Activated CD4-positive, alpha-beta T cell treated with anti-CD3 and anti-CD28 coated beads, Interleukin-2, amount 50 U/mL, for 24 hours (primary cell): ENCODE measurements at places on chromosomes 3 and 15.

DNA sequence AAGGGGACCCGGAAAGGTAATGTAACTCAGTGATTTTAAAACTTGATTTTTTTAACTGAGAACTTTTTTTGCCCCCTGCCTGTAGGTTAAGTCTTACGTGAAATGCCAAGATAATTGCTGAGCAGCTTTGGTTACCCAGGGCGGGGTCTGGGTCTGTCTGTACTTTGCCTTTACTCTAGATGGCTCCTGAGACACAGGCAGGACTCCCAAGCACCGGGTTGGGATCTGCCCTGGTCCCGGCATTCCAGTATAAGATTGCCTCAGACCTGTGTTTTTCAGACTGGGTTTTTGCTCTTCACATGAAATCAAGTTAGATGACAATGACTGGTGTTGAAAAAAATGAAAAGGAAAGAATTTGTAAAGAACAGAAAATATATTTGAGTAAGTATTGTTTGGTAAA, 40.3 kb downstream of the WDR76 start:
- no peak for DNase-seq

GRCh38 chr3:198043119-198043518, 83.1 kb downstream of the LMLN start:
- DNase-seq = no peak

- DNase-seq = no peak
Measured at GRCh38 chr3:25789209-25789595, 688 bp upstream of the OXSM start.

GRCh38 chr15:39747326-39747725, 35.3 kb downstream of the FSIP1 start:
- DNase-seq = no peak

GRCh38 chr15:90550919-90551318, 21.2 kb downstream of the CRTC3 start:
- DNase-seq = no peak

DNA sequence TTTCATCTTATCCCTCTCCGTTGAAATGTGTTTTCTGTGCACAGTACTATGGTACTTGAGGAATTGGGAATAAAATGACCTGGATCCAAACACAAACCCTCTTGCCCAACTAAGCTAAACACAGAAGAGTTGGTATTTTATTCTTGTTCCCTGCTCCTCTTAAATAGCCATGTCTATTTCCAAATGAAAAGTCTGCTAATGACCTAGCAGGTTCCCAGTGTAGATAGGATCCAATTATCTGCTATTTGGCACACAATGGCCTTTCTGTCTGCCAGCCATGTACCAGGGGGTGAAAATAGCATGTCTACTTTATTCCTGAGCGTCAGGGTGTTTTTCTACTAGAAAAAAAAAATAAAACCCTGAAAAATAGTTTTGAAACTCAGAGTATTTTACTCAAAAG, 657.0 kb upstream of the NAALADL2 start:
- no peak for DNase-seq

GRCh38 chr15:67307889-67308597, 53.5 kb downstream of the IQCH start:
- no peak for DNase-seq

DNA sequence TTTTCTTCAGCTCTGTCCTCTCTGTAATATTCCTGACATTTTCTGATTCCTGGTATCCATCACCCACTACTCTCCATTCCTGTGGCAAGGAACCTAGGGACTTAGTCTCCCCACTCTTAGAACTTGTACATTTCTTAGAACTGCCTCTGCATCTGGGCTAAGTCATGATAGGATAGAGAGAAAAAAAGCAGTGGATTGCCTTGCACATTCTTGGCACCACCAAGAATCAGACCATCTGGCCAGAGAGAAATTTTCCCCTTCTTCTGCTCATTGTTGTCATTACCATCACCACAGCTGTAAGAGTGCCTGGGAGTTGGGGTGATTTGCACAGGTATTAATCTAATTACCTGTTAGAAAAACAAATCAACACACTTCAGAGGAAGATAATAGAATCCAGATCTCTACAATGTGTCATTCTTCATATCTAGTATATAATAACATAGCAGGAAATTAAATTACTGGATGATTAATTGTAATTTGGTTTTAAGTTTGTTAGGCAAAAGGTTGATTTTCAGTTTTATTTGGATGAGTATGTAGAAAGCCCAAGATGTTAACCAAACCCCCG, 264.8 kb upstream of the ZPLD1 start:
- DNase-seq = no peak
